ENCODE measurements at places on chromosomes 7 and 10.

DNA sequence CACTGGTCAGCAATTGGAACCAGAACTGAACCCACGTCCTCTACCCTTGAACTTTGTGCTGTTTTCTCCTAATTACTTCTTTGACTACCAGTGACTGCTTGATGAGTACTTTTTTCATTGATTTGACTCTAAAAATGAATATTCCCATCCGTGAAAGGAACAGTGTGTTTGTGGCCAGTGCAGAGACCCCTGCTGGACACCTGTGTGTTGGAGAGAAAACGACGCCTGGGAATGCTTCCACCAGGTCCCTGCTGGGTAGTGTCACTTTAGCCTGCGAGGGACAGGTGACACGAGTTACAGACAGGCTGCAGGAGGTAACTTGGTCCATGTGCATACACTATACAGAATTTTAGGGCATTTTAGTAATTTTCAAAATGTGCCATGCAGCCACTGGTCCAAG lies 6.8 kb upstream of the GJD4 start:
- no peak for DNase-seq

DNA sequence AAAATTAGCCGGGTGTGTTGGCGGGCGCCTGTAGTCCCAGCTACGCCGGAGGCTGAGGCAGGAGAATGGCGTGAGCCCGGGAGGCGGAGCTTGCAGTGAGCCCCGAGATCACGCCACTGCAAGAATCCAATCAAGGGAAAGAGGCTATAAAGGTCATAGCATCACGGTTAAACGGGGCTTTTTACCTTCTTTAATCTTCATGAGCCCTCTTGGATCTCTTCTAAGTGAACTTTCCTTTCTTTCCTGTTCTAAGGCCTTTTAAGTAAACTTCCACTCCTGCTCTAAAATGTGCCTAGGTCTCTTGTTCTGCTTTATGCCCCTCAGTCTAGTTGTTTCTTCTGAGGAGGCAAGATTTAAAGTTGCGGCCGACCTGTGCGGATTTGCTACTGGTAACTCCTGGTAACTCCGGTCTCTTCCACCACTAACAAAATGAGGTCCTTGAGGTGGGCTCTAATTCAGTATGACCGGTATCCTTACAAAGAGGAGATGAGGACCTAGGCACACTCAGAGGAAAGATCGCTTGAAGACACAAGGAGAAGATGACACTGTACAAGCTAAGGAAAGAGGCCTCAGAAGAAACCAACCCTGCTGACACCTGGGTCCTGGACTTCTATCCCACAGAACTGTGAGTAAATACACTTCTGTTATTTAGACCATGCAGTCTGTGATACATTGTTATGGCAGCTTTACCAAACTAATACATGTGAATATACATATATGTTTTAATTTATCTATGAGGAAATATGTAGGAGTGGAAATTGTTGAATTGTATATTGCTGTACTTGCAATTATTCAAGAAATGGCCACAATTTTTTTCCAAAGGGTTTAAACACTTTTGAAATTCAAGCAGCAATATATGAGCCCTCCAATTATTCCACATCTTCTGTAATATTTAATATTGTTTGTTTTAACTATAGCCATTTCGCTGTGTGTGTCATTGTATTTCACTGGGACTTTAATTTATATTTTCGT lies 331.5 kb upstream of the CNTNAP2 start:
- no peak for DNase-seq

DNA sequence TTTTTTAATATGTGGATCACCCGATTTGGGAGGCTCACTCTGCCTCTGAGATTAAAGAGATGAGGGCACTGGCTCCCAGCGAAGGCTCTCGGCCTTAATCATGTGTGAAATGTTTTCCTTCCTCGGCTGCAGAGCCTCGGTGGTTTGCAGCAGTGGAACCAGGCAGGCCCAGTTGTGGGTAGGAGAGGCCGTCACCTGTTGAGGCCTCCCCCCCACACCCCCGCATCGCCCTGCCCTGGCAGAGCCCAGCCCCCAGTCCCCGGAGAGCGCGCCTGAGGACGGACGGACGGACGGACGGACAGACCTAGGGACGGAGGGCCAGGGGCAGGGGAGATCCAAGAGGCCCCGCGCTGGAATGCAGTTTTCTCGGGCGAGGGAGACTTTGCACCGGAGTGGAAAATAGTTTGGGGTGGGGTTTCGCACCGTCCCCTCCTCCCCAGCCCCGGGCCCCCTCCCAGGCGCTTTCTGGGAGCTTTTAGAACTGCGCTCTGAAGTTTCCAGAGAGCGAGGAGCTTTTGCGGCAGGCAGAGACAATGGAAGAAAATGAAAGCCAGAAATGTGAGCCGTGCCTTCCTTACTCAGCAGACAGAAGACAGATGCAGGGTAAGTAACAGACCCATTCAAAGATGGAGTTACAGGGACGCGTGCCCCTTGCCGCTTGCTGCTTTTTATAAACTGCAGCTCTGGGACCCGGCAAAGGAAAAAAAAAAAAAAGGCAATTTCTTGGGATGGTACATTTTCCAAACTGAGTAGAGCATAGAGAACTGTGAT lies at the start of gene KIAA1217:
Gene KIAA1217, plus strand, starts transcription at position 478 of the 771 bp plus-strand sequence. Its CDS starts 56 bp downstream, at position 534.
- no peak for DNase-seq

GRCh38 chr7:47405286-47405904 lies 176.5 kb downstream of the TNS3 start:
- no peak for DNase-seq

Data from posterior cingulate gyrus (tissue), 11 donors.